ENCODE measurements at places on chromosomes 11 and 22.

DNA sequence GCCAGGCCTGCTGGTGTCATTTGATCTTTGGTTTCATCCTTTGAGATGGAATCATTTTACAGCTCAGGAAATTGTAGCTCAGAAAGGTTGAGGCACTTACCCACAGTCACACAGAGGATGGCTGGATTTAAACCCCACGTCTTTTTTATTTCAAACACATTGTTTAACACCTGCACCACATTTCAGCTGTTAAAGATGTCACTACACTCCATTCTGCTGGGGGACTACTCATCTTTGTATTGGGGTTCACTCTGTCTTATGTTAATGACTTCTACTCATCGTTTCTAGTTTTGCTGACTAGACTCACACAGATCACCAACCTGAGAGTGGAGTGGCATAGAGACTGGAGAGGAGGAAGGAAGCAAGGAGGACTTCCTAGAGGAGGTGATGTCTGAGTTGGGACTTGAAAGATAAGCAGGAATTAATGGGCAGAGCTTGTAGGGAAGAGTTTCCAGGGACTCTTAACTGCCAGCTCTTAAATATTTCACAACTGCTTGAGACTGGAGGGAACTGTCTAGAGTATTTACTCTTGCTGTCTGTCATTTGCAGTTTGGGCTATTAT, 80.0 kb downstream of the TP53I11 start:
- no peak for DNase-seq

DNA sequence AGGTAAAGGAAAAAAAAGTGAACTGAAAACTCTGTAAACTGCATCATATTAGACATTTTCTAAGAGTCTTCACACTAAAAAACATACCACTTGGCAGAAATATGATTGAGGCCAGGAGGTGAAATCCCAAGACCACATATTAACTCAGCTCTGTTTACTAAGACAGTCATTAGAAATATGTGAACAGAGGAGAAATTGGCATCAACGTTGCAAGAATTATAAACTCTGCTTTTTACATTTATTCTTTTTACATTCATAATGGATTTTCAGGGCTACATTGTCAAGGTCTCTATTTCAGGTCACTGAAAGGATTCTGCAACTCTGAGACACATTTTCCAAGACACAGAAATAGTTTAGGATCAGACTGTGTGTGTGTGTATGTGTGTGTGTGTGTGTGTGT, 1364.0 kb downstream of the LRRC4C start:
- DNase-seq, result no peak

- peak; percentile 64 for DNase-seq
These were observed 22.5 kb downstream of the SUN2 start for GRCh38 chr22:38733329-38733723.

- DNase-seq, result peak; percentile 35
These were observed 2.9 kb upstream of the HTATIP2 start for GRCh38 chr11:20360650-20361049.

- DNase-seq, result no peak
These were observed 29.6 kb downstream of the FBLN1 start for GRCh38 chr22:45532235-45532631.

- DNase-seq, result no peak
These were observed 28.5 kb downstream of the RSPH14 start for GRCh38 chr22:23113067-23113846.

GRCh38 chr22:48819961-48820360, 1007.7 kb downstream of the BRD1 start:
- no peak for DNase-seq

GRCh38 chr11:134345237-134345550, 13.4 kb downstream of the GLB1L2 start:
- no peak for DNase-seq

DNA sequence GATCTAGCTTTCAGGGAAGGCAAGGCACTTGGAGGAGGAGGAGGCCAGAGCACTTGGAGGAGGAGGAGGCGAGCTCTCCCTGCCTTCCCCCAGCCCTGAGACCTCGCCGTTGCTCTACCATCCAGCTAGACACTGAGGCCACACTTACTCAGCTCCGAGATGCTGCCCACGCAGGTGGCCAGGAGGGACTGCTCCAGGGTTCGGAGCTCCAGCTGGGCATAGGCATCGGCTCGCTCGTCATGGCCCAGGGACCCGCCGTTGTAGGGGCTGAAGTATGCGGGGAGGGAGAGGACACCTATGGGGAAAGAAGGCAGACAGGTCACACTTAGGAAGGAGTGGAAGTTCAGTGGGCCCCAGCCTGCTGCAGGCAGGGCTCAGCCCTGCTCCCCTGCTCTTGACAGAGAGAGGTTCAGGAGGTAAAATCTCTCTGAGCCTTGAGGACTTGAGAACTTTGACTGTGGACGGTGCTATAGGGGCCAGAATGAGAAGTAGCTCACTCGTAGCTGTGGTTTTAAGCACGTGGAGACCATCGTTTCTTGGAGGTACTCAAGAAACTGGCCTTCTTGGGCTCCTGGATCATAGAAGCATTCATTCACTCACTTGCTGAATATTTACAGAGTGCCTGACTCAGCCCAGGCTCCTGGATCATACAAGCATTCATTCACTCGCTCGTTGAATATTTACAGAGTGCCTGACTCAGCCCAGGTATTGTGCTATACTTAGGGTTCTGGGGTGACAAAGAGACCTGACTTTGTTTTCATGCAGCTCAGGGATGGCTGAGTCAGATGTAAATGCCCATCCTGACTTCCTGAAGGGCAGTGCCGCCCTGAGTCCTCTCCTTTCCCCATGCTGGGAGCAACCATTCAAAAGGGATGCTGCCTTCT, 99.2 kb downstream of the NAT10 start:
- DNase-seq, result no peak

GRCh38 chr11:119713359-119714040, 15.5 kb downstream of the NECTIN1 start:
- DNase-seq, result no peak

- no peak for DNase-seq
These were observed 12.8 kb downstream of the ATM start for GRCh38 chr11:108235633-108236032.

- DNase-seq, result no peak
These were observed 26.6 kb downstream of the HPS5 start for GRCh38 chr11:18295316-18295715.

GRCh38 chr22:42560781-42561180, 7.0 kb downstream of the SERHL2 start:
- peak; percentile 35 for DNase-seq

DNA sequence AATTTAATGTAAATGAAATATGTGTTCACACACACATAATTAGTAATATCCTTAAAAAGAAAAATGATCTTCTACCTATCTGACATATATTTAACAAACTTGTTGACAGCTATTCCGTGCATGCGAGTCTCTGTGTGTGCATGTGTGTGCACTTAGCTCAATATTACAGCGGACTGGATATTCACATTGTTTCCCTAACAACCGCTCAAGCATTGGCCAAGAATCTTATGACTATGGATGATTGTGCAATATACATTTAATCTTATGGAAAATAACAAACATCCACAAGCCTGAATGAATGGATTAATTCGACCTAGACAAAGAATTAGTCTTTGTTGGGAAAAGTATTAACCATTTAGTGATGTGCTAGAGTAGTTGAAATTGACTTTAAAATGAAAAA, 1078.6 kb downstream of the LRRC4C start:
- DNase-seq, result no peak

GRCh38 chr11:121553806-121554205, 101.0 kb upstream of the SORL1-AS1 start:
- no peak for DNase-seq

- DNase-seq, result no peak
These were observed 24.6 kb upstream of the OOSP4B start for GRCh38 chr11:59992425-59992824.

GRCh38 chr22:30424534-30425326, 838 bp upstream of the MTFP1 start:
- DNase-seq, result peak; percentile 44

- DNase-seq, result no peak
These were observed 6.8 kb downstream of the NHERF4 start for GRCh38 chr11:119192111-119192510.

DNA sequence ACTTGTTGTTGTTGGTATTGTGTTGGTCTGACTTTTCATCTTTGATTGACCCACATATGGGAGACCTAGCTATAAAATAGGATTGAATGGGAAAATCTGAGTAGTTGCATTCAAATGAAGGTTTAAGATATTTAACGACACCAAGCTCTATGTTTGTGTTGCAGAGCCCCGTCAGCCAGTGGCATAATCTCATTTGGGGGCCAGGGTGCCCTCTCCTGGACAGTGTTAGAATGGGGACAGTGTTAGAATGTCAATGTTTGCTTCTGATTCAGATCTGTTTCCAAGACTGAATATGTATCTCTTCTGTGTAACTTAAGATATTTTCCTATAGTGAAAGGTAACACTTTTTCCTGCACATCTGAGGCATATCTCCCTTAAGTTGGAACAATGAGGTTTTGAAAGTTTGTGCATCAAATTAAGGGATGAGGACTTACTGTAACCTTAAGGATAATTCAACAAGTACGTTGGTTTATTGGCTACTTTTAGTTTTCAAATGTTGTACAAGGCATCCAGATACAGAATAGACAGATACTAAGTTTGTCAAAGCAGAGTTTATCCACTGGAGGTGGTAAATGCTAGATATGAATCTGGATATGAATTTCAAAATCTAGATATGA, 5.3 kb upstream of the OR52M1 start:
- peak; percentile 63 for DNase-seq

- DNase-seq, result no peak
These were observed 284 bp downstream of the CCS start for GRCh38 chr11:66593303-66593635.

DNA sequence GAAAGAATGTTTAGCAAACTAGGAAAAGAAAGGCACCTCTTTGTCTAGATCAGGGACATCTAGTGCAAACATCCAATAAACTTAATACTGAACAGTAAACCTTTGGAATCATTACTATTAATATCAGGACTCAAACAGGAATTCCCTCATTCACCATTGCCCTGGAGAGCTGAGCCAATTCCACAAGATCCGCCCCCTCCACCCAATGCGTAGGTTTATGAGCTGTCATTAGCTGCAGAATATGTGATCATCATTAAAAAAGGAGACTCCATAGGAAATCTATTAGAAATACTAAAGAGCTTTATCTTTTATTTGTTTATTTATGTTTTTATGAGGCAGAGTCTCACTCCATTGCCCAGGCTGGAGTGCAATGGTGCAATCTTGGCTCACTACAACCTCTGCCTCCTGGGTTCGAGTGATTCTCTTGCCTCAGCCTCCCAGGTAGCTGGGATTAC, 5.5 kb downstream of the IL17REL start:
- DNase-seq, result no peak

- DNase-seq, result no peak
These were observed 31.6 kb downstream of the TTC12 start for GRCh38 chr11:113345978-113346377.

DNA sequence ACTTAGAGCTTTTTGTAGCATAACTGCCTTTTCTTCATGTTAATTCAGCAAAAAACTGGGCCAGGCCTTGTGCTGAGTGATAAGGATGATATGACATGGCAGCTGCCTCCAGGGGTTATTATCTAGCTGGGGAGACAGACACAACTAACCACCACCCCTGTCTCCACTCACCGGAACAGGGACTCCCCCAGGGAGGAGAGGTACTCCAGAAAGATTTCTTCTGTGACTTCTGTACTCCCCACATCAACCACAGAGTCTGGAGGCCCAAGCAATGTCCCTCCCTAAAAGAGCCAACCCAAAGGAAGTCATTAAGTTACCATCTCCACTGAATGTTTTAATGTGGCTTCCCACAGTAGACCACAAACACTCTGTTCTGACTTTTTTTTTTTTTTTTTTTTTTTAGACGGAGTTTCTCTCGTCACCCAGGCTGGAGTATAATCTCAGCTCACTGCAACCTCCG, 14.3 kb upstream of the PMM1 start:
- peak; percentile 80 for DNase-seq

DNA sequence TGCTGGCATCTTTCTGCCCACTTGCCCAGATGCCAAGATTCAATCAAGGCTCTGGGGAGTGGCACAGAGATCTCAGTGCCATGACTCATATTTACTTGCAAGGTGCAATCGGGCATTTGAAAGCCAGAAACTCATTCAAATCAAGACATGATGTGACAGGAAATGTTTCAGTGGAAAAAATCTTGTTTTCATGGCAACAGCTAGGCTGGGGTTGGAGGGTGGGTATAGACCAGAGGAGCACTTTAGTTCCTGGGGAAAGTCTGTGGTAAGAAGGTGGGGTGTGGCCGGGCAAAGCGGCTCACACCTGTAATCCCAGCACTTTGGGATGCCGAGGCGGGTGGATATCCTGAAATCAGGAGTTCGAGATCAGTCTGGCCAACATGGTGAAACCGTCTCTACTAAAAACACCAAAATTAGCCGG, 1.2 kb downstream of the MAJIN start:
- peak; percentile 49 for DNase-seq

DNA sequence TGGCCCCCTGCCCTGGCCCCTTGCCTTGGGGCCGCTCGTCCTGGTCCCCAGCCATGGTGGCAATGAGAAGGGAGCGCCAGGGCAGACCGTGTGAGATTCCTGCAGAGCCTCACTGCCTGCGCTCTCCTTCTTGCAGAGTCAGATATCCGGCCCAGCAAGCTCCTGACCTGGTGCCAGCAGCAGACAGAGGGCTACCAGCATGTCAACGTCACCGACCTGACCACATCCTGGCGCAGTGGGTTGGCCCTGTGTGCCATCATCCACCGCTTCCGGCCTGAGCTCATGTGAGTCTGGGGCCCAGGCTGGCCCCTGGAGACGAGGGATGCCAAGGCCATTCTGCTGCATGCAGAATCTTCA, 114.1 kb downstream of the MICAL2 start:
- DNase-seq, result peak; percentile 93

Data from activated CD4-positive, alpha-beta T cell treated with anti-CD3 and anti-CD28 coated beads for 48 hours (primary cell).